ENCODE measurements at places on chromosomes 5 and 9.

DNA sequence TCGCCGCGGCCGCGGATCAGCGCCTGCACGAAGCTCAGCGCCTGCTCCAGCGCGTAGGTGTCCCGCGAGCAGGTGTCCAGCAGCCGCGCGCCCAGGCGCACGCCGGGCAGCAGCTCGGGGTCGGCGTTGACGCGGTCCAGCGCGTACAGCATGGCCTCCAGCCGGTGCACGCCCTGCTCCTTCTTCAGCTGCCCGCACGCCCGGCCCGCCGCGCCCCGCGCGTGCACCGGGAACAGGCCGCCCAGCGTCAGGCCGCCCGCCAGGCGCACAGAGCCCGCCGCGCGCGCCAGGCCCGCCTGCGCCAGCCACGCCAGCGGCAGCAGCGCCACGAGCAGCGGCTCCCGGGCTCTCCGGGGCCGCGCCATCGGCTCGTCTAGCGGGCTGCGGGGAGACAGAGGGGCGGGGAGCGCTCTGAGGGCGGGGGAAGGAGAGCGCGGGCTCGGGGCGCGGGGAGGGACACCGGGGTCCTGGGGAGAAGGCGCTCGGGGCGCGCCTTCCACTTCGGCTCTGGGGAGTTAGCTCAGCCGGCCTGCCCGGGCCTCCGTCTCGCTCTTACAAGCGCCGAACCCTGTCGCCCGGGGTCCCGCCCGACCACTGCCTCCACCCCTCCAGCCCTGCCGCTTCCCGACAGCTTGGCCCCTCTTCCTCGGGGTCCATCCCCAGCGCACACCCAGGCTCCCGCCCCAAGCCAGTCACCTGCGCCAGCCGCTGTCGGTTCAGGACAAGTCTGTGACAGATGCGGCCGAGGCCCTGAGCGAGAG, at the start of gene GRM6:
Gene GRM6, minus strand, starts transcription at position 741 of the 761 bp plus-strand sequence. Its CDS starts 376 bp downstream, at position 365.
- DNase-seq, result no peak

DNA sequence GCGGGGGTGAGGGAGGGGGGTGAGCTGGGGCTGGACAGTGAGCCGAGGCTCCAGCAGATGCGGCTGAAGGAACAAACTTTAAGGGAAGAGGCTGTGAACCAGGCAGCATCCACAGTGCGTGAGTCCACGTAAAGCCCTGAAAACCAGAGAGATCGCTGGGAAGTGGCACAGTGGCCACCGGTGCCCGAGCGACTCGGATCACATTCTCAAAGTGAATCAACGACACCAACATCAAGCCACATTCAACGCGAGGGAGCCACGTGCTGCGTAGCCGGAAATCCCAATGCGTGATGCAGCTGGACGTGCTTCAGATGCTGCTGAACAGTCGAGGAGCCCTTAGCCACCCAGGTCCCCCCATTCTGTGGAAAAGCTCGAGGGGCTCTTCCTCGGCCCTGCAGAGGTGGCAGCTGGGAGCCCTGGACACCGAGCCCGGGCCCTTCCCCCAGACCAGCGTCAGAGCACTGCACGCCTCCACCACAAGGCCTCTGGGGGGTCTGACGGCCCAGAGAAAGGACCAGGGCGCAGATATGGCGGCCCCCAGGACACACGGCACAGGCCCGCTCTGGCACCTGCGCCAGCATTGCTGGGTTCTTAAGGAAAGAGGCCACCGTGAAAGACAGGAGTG, 53.7 kb upstream of the EXOC3 start:
- DNase-seq, result no peak

GRCh38 chr9:83459830-83460229, 78.4 kb downstream of the FRMD3 start:
- no peak for DNase-seq

- no peak for DNase-seq
These were observed 159.2 kb downstream of the ZDHHC21 start for GRCh38 chr9:14533867-14534640.

- no peak for DNase-seq
These were observed 9.8 kb upstream of the CRHBP start for GRCh38 chr5:76943006-76943405.

DNA sequence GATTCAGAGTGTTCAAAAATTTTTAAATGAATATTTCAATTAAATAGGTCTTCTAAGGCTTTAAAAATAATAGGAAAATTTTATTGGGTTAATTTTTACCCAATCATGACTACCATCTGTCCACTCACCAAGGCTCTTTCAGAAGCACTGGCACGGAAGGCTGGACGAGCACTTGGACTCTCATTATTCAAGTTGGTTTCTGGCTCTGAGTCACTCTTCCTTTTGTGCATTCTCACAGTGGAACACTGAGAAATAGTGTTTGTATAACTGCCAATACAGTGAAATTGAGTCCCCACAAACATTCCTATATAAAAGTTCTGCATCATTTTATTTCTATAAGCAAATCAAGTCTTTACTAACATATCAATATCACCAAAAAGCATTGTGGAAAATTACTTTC, 1149.0 kb downstream of the EFNA5 start:
- no peak for DNase-seq

DNA sequence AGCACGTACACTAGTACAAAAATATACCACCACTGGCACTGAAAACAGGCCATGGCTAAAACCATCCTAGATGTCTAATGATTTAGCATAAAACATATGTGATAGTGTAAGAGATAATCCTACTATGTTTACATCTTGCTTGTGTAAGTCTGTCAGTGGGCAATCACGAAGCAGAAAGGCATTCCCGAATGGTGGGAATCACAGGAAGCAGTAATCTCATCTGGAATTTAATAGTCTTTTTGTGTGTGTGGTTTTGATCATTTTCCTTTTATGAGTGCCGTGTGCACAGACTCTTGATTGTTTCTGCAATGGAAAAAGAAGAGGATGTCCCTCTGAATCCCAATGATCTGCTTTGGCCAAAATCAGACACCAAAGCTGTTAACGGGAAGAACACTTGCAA, 200.5 kb downstream of the EBF1 start:
- no peak for DNase-seq

DNA sequence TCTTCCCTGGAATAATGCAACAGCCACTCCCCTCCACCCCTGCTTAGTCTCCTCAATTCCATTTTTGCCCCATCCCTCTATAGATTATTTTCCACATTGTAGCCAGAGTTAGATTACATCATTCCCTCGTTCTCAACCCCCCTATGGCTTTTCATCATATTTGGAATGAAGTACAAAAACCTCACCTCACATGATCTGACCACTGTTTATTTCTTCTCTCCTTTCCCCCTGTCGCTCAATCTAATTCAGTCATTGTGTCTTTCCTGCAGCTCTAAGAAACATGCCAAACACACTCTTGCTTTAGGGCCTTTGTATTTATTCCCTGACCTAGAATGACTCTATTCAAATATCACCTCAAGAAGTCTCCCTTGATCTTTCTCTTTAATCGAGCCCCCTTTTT, 22.6 kb upstream of the HK3 start:
- DNase-seq, result no peak

DNA sequence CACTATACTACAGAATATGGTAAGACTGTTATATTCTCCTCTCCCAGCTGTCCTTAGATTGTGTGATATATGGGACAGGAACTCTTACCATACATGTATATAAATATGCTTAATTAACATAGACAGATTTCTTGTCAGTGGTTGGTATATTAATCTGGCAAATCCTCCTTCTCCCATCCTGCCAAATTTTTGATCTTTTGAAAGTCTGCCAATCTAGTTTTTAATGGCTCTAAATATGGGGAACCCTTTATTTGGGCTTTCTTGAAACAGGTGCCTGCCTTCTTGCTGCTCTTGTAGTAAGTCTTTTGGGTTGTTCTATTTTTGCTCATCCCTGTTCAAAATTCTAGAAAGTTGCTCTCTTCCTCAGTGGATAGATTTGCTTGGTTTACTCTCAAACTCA, 63.5 kb downstream of the SPATA31D1 start:
- no peak for DNase-seq

DNA sequence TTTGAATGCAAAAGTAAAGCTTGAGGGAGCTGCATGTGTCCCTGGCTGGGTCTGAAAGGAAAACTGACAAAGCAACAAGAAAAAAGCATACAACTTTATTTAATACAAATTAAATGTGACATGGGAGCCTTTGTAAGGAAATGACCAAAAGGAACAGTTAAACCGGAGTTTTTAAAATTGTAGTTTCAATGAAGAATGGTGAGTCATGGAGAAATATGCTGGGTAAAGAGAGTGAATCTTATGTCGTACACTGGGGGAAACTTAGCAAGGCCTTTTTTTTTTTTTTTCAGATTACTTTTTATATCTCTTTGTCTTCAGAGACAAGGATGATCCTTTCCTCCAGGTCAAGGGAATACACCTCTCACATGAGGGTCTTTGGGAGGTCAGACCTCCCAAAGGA, 50.1 kb upstream of the FBXL17 start:
- no peak for DNase-seq

- no peak for DNase-seq
These were observed 74.3 kb upstream of the KLF9 start for GRCh38 chr9:70488793-70489105.

GRCh38 chr9:18359335-18359734, 114.6 kb upstream of the ADAMTSL1 start:
- DNase-seq, result no peak

DNA sequence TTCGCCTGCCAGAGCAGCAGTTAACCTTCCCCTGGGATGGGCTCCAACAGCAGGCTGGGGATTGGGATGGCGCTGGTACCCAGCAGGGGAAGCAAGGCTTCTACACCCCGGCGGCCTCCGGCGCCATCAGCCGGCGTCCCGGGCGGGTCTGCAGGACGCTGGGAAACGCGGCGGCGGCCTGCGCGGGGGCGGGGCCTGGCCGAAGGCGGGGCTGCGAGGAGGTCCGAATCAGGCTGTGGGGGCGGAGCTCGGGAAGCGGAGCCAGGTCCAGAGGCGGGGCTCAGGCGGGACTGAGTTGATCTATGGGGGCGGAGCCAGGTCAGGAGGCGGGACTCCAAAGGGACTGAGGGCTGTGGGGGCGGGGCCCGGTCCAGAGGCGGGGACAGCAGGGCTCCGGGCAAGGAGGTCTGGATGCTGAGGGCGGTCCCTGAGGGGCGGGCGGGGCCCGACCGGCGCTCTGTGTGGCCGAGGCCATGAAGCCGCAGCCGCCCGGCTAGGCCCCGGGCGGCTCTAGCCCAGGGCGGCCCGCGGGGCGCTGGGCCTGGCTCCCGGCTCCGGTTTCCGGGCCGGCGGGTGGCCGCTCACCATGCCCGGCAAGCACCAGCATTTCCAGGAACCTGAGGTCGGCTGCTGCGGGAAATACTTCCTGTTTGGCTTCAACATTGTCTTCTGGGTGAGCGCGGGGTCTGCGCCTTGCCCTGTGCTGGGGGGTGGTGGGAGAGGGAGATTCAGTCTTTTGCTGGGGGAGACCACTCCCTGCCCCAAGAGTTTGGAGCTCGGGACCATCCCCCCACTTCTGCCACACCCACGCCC, at the start of gene TSPAN17:
Gene TSPAN17, plus strand, starts transcription at position 455 of the 813 bp plus-strand sequence. Its CDS starts 132 bp downstream, at position 587.
- peak; percentile 99 for DNase-seq

DNA sequence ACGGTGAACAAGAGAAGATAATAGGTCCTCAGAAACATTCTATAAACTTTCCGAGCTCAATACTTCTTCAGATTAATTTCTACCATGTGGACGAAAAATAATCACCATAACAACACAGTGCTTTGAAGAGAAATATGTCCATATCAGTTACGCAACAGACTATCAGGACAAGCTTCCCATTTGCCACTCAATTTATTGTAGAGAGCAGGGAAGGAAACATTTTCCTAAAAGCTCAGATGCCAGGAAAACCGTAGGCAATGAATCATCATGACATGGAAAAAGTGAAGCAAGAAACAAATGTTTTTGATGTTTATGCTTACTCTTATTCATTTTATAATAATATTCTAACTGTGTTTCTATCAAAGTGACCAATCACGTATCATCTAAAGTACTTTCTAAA, 87.6 kb downstream of the S1PR3 start:
- DNase-seq, result no peak

DNA sequence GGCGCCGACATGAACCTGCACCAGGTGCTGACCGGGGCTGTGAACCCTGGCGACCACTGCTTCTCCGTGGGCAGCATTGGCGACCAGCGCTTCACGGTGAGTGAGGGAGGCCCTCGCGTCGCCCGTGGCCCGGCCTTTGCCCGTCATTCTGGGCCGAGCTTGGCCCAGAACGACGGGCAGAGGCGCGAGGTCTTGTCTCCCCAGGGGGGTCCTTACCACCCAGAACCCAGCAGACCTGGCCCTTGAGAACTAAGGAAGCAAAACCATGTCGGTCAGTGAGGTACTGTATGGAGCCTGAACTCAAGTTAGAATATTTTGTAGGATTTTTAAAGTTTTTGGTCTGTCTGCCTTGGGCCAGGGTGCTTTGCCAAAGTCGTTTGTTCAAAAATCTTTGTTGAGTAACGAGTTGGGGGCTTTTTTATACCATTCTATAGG, 691 bp downstream of the DMXL1 start:
- DNase-seq, result peak; percentile 13

DNA sequence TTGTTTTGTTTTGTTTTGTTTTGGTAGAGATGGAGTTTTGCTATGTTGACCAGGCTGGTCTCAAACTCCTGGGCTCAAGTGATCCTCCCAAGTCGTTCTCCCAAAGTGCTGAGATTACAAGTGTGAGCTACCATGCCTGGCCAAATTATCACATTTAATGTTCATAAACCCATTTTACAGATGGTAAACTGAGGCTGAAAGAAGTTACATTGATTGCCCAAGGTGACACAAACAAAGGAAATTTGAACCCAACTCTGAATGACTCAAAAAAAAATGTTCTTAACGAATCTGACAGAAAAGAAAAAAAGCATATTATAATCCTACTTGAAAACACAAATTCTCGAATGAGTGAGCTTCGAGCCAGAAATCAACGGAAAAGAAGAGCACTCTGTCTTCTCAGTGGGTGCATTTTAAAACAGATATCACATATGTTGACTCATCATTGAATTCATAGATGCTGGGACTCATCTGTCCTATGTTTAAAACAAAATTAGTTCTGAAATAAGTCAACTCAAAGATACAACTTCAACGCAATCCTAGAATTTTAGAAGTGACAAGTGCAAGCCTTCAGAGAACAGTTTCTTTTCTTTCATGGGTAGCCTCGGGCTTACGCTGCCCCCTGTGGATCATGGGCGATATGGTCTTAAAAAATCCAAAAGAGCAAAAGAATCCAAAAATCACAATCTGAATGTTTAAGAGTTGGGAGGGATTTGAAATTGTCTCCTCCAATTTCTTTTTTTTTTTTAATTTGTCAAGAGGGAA, 28.4 kb downstream of the TIMD4 start:
- DNase-seq, result no peak

- DNase-seq, result no peak
These were observed 74.7 kb downstream of the THBS4 start for GRCh38 chr5:80109646-80110478.

- no peak for DNase-seq
These were observed 9.8 kb downstream of the FAT2 start for GRCh38 chr5:151581347-151581746.

DNA sequence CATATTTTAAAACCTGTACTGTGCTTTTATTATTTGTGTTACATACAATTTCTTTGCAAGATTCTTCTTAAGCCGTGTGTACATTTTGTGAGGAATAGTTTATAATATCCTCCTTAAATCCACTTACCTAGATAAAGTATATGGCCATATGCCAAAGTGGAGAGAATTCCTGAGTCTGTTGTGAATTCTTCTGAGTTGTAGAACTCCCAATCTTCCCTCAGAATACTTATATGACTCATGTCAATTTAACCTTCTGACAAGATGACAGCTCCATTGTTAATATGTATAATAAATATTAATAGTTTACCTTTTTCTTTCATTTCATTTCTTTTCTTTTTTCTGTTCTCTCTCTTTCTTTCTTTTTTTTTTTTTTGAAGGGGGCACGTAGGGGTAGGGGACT, 6.0 kb upstream of the RICTOR start:
- no peak for DNase-seq

All from left renal cortex interstitium (tissue), 4 donors.